ENCODE measurements at places on chromosomes 3 and 15.

DNA sequence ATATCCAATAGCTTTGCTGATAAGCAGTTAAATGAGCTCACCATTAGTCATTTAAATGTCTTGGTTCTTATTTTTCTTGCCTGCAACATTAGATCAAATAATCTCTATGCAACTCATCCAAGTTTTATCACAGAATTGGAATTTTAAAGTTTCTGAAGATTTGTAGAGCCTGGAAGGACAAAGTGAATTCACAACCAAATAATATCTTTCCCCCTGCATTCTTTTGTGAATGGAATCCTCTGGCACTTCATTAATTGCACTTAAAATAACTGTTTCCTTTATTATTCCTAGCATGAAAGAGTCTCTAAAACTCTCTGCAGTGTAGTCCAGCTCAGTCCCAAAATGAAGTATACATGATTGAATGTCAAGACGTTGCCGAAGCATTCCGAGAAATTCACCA, 345.6 kb upstream of the TGFBR2 start:
- DNase-seq: peak; percentile 63

DNA sequence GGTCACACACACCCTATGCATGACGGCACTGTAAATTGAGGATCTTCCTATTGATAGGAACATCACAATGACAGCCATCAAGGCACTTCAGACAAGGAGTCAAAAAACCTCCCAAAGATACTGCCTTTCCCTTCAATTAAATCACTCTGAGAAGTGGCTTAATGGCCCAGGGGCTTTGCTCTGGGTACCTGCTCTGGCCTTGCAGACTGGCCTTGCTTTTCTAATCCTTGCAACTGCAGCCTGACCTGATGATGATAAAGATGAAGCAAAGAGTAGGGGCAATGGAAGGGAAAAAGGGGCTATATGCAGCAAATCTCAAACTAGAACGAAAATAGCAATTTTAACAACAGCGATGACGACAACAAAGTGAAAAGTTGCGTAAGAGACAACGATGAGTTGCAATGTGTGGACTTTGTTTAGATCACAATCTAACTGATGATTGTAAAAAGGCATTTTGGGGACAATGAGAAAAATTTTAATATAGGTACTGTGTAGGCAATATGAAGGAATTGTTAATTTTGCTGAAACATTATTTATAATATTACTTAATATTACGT, 14.6 kb downstream of the ADAMTS9 start:
- DNase-seq: no peak

DNA sequence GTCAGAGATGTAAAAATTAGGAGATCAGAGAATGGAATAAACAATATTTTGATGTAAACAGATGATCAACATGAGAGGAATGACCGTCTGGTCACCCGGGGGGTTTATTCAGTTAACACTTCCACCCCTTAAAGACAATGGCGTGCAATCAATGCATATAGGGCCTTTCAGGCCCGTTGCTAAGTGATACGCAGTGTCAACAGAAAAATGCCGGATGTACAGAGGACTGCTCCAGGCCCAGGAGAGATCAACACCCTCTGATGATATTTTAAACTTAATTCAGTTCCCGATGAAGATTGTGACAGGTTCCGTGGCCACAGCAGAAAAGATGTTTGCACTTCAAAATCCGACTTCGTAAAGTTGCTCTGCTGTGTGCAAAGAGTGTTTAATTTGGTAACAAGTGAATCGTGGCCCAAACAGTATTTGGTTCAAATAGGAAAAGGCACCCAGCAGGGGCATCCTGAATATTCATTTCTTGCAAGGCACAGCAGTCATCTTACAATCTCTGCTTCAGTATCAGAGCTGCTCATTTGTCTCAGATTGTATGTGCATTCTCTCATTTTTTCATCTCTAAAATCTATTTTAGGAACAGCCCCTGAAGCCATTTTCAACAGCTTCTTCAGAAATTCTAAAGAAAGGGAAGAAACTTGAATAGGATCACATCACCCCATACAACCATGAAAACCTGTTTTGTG, 72.6 kb downstream of the FOXB1 start:
- no peak for DNase-seq

DNA sequence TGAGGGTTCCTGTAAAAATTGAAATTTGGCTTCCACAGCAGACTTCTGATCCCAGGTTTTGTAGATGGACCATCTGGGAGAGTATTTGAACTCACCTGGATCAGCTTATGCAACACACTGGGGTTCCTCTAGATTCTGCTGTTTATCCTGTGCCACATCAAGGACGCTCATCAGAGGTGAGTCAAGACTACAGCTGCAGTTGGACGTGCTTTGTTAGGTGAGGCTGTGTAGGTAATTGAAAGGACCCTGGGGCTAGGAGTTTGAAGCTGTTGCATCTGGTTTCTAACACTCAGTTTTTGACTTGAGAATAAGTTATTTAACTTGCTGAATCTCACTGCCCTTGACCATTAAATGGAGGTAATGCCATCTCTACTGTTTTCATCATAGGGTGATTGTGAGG, 394.2 kb downstream of the EDEM1 start:
- DNase-seq: no peak

DNA sequence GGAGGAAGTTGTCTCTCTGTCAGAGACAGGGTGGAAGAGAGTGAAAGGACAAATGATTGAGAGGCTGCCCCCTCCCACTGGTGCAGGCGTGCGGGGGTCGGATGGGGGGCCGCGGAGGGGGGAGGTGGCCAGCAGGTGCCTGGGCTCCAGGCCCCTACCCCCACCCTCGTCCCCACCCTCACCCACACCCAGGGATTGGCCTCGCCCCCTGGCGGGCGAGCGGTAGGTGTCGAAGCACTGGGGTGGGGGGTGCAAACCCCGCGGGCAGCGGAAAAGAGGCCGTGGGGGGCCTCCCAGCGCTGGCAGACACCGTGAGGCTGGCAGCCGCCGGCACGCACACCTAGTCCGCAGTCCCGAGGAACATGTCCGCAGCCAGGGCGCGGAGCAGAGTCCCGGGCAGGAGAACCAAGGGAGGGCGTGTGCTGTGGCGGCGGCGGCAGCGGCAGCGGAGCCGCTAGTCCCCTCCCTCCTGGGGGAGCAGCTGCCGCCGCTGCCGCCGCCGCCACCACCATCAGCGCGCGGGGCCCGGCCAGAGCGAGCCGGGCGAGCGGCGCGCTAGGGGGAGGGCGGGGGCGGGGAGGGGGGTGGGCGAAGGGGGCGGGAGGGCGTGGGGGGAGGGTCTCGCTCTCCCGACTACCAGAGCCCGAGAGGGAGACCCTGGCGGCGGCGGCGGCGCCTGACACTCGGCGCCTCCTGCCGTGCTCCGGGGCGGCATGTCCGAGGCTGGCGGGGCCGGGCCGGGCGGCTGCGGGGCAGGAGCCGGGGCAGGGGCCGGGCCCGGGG, at the start of gene KAT2B:
TSS of gene KAT2B (plus strand) at position 682 of the 783 bp plus-strand sequence. CDS start at position 714, 32 bp downstream.
- peak; percentile 65 for DNase-seq

DNA sequence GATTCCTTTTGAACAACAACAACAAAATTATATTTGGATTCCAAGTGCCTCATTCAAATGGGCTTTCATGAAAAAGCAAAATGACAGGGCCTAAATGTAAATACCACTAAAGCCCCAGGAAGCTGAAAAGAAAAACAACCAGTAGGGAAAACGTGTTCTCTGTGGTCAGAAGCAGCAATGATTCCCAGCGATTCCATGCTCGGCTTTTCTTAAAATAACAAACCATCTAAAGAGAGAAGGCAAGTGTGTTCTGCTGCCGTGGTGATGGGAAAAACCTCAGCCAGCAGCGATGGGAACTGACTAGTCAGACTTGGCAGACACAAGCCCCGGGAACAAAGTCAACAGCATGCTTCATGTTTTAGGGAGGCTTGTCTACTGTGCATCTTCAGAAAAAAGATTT, 153.6 kb downstream of the TNIK start:
- peak; percentile 98 for DNase-seq

- DNase-seq: peak; percentile 91
Measured at GRCh38 chr15:36363335-36363734, 216.1 kb upstream of the CDIN1 start.

DNA sequence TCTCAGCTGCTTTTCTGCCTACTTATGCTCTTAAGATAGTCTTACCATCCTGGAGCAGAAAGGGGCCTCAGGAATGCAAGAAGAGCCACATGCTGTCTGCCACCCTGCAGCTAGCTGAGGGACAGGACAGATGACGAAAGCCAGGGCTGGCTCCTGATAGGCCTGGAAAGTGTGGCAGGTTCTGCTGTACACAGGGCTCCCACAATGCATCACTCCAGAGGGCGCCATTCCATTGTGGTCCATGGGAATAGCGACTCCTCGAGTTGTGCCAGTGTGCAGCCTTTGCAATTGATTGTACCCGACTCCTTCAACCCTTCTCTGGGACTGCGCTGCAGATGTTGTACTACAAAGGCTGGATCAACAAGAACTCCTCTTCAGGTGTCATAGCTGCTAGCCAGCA, 11.2 kb downstream of the ACAN start:
- DNase-seq: no peak

GRCh38 chr15:51688863-51689262, 7.6 kb downstream of the SCG3 start:
- DNase-seq: no peak

DNA sequence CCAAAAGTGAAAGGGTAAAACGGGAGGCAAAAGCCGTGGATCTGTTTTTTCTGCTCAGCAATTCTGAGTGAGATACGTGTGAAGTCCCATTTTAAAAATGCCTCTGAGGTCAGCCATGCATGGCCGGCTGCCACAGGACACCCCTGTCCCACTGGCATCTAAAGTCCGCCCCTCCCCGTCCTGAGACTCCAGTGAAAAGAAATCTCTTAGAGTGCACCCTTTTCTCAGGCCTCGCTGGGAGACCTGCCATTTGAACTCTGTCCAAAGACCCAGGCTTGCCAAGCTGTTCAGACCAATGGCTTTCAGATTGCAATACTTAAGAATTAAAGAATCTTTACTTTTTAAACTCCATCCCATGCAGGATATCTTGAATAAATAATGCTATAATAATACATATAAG, 61.0 kb upstream of the SLC24A5 start:
- no peak for DNase-seq

- no peak for DNase-seq
Measured at GRCh38 chr3:54714035-54714434, 213.8 kb downstream of the LRTM1 start.

DNA sequence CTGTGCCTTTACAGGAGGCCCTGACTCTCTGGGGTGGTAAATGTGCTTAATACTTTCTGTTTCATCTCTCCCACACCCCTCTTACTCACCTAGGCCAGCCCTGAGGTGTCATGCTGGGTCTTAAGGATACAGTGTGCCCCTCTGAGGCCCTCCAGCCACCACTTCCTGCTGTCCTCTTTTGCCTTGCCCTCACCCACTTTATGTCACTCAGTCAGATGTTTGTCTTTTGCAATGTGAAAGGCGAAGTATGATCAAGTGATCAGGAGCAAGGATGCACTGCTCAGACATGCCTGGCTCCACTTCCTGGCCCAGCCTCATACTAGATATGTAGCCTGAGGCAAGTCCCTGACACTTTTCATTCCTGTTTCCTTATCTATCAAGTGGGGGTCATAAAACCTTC, 339.0 kb upstream of the NR2E3 start:
- no peak for DNase-seq

DNA sequence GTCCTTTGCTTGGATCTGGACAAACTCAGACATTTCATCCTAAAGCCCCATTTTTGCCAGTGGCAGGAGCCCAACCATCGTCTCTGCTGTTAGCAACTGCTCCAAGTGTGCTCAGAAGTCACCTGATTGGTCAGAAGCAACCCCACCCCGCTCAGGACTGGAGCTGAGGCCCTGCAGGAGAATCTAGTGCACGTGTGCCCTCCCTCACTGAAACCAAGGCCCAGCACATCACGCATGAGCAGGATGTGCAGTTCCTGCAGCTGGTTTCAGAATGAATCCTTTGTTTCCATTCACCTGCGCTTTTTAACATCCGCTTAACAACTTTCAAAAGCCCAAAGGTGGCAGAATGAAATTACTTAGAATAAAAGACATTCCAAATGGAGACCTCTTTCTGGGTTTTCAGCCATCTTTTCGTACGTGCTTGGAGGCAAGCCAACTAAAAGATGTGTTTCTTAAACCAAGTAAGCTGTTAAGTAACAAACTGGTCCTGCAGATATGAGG, 81.2 kb downstream of the SRGAP3 start:
- no peak for DNase-seq

GRCh38 chr3:5304789-5305683, 117.5 kb downstream of the EDEM1 start:
- peak; percentile 51 for DNase-seq

- no peak for DNase-seq
Measured at GRCh38 chr3:147373301-147373700, 33.0 kb downstream of the ZIC4 start.

GRCh38 chr15:25954398-25954797, 91.3 kb upstream of the ATP10A start:
- no peak for DNase-seq

GRCh38 chr3:33803894-33804526, 5.6 kb downstream of the PDCD6IP start:
- DNase-seq: no peak

DNA sequence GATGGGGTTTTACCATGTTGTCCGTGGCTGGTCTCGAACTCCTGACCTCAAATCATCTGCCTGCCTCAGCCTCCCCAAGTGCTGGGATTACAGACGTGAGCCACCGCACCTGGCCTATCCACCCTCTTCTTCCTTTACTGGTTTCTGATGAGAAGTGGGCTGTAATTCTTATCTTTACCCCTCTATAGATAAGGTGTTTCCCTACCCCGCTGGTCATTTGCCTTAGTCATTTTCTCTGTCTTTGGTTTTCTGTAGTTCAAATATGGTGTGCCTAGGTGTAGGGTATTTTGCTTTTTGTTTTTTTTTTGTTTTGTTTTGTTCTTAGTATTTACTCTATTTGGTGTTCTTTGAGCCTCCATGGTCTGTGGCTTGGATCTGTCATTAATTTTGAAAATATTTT, 41.3 kb downstream of the APBA2 start:
- DNase-seq: no peak

DNA sequence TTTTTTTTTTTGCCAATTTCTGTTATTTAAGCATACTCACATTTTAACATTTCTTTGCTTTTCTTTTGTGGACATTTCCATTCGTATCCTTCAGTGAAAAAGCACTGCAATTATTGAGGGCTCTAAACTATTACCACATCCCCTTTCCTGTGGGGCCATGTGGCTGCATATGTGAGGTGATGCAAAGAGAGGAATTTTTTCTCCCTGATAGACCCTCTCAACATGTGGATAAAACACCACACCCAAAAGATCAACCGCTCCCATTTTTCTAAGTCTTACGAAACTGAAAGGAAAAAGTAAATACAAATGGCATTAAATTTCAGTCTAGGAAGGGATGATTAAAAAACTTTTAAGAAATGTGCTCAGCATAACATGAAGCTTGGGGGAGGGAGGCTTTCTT, 68.8 kb downstream of the DNAJC13 start:
- DNase-seq: peak; percentile 22

GRCh38 chr3:19116239-19116638, 32.1 kb upstream of the KCNH8 start:
- DNase-seq: no peak
